ENCODE measurements at places on chromosomes 12 and 14. TPM values are rescaled to one million over a fixed set of nuclear protein-coding genes. Genes with fewer than 3 reads are reported as not detected.

- H3K4me3 ChIP-seq = peak within 1 kb of the TSS; percentile 82
- DNase-seq = peak; percentile 78
- no peaks in the 10 kb centered on the region for H3K27me3 ChIP-seq
Measured at GRCh38 chr12:71685914-71686657, at the start of gene TMEM19. TSS of gene TMEM19 (plus strand) at chr12:71686082. CDS start at chr12:71686681, 599 bp downstream.

GRCh38 chr14:85319998-85320630 is 209.8 kb upstream of the FLRT2 start:
- H3K27me3 ChIP-seq = no peaks in the 10 kb centered on the region
- H3K27ac ChIP-seq = no peak overlapping the region

DNA sequence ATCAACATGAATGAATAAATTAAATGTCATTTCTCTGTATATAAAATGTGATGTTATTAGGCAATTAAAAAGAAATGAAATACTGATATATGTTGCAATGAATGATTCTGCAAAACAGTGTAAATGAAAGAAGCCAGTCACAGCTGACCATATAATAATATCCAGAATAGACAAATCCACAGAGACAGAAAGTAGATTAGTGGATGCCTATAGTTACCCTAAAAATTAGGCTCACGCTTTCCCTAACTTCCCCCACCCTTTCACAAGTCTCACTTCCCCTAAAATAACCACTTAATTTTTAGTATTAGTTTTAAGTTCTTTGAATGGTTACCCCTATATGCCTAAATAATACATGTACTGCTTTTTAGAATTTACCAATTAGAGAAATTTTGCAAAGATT is 348.9 kb upstream of the FAR2 start:
- H3K36me3 ChIP-seq = no peaks in the 10 kb centered on the region
- no peaks in the 10 kb centered on the region for H3K27me3 ChIP-seq
- DNase-seq = no peak
- H3K4me3 ChIP-seq = no peak overlapping the region
- H3K4me1 ChIP-seq = no peaks in the 10 kb centered on the region
- H3K27ac ChIP-seq = no peak overlapping the region

GRCh38 chr14:101118233-101118632 is 214.7 kb upstream of the RTL1 start:
- no peak overlapping the region for H3K4me3 ChIP-seq
- peaks cover 40% of the 10 kb centered on the region for H3K4me1 ChIP-seq
- DNase-seq = no peak
- no peaks in the 10 kb centered on the region for H3K27me3 ChIP-seq
- H3K27ac ChIP-seq = no peak overlapping the region

DNA sequence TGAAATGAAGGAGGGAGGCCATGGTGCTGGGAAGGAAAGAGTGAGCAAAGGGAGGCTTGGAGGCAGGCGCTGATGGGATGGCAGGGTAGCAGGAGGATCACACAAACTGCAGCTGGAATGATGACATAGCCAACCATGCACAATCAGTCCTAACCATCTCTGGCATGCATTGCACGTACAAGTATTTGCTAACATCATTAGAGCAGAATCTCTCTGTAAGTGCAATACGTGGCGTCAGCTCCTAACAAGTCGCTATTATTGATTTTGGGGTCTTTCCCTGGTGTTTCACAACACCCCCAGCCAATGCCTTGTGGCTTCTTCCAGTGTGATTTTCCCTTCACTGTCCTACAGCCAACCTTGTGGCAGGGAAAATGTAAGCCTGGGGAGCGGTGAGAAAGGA is 18.5 kb downstream of the BDKRB1 start:
- no peak for DNase-seq
- H3K4me1 ChIP-seq = no peaks in the 10 kb centered on the region
- H3K36me3 ChIP-seq = no peaks in the 10 kb centered on the region
- H3K27ac ChIP-seq = no peak overlapping the region

DNA sequence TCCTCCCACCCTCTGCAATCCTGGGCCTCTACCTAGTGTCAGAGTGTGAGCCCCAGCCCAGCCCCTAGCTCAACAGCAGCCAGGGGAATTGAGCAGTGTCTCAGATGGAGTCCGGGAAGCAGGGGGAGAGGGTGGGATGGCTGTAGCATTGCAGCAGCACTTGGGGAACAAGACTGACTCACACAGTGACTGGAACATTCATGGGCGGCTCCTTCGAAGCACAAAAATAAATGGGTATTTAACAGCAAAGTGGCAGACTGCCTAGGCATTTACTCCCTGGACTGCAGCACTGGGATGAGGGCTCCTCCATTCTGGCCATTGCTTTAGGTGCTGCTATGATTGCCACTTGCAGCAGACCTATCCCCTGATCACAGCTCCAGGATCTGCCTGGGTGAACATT is 46.0 kb upstream of the STK38L start:
- H3K36me3 ChIP-seq = no peaks in the 10 kb centered on the region
- H3K27ac ChIP-seq = no peak overlapping the region
- DNase-seq = no peak
- no peaks in the 10 kb centered on the region for H3K27me3 ChIP-seq
- H3K4me1 ChIP-seq = no peaks in the 10 kb centered on the region

GRCh38 chr14:39109893-39110715 is 4.0 kb upstream of the GEMIN2 start:
- H3K27ac ChIP-seq = no peak overlapping the region
- no peaks in the 10 kb centered on the region for H3K36me3 ChIP-seq
- H3K27me3 ChIP-seq = no peaks in the 10 kb centered on the region
- peaks cover 6% of the 10 kb centered on the region for H3K4me1 ChIP-seq

DNA sequence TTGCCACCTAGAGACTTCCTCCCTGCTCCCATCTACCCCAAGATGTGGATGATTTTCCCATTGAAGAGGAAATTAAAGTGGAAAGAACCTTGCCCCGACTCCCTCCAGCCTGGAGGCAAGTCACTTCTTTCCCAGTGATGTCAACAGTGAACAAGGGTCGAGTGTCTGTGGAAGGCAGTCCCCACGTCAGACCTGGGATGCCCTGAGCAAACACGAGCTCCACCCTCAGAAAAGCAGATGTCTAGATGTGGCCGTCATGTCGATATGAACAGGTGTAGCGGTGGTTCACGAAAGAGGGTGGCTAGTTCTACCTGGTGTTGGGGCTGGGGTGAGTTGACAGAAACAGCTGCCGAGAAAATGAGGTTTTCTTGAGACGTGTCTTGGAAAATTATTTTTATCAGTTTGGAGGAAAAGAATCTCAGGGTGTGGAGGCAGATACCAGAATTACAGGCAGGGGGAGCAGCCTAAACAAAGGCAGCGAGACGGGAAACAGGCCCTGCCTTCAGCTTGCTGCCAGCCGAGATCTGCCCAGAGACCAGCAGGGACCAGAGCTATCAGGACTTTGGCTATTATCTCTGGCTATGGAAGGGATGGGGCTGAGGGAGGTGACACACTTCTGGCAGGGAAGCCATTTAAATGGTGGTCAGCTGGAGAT is 25.9 kb downstream of the SYNDIG1L start:
- H3K27ac ChIP-seq = no peak overlapping the region
- no peak for DNase-seq
- H3K36me3 ChIP-seq = no peaks in the 10 kb centered on the region
- no peaks in the 10 kb centered on the region for H3K4me1 ChIP-seq
- no peak overlapping the region for H3K4me3 ChIP-seq

DNA sequence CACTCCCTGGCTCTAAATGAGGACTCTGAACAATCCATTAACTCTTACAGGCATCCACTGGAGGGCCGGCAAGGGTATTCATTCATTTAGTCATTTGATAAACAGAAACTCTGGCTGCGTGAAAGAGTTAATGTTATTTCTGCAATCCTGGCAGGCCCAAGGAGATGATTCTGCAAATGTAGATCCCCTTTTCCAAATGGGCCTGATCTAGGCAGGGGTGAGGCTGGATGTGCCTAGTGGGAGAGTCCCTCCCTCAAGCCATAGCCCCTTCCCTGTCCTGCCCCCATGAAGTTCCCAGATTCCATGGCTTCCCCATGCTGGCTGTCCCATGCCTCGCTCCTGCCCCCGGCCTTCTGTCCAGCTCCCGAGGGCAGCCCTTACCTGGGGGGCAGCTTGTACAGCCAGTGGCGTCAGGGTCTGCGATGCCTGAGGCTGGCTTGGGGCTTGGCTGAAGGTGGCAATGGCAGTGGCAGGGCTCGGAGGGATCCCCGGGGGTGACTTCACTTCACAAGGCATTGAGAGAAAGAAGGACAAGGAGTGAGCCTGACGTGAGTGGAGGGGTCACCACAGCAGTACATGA is 18.4 kb downstream of the POU6F1 start:
- DNase-seq = no peak
- no peak overlapping the region for H3K4me3 ChIP-seq
- H3K36me3 ChIP-seq = no peaks in the 10 kb centered on the region
- H3K27ac ChIP-seq = no peak overlapping the region
- no peaks in the 10 kb centered on the region for H3K27me3 ChIP-seq

The JAG2 gene
- 8.8 TPM for total RNA-seq

The C14orf180 gene
- total RNA-seq = 0.42 TPM

The SLC15A5 gene
- not detected for total RNA-seq

The DLGAP5 gene
- total RNA-seq = 67.6 TPM
